GM10248 (cell line): ENCODE measurements at places on chromosomes 12 and 14.
A peak's percentile ranks its signal among the peaks of the same experiment; 100 is the strongest.

DNA sequence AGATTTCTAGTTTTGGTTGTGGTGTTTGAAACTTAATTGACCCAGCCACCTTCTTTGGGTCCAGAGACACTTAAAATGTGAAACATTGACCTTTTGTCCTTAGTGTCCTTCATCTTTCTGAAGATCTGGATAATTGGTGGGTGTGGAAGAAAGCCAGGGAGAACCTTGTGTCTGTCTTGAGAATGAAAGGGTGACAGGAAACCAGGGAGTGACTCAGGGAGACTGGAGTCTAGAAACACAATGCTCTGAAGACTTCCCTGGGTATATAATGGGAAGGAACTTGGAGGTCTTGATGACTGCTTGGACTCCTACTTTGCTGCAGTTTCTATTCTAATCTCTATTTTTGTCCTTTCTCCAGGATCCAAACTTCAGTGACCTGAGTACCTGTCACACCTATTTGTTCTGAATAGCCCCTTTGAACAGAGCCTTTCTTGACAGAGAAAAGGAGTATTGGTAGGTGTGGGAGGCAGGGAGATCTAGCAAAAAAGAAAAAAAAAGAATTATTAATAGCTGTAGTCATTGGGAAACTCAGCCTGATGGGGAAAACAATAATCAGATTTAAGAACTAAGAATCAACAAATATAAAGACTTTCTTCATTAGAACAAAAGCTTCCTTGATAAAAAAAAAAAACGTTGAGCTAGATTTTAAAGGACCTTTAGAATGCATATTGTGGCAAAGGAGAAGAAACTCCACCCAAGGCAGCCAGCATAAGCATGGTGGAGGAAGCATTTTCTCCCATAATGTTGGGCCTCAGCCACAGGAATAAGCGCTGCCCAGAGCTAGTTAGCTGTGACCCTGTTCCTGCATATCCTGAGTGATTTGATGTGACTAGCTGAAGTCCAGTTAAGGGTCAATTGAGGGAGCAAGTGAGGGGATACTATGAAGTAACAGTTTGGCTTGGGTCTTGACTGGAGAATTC lies 77.9 kb upstream of the HOXC13 start:
- DNase-seq = no peak

DNA sequence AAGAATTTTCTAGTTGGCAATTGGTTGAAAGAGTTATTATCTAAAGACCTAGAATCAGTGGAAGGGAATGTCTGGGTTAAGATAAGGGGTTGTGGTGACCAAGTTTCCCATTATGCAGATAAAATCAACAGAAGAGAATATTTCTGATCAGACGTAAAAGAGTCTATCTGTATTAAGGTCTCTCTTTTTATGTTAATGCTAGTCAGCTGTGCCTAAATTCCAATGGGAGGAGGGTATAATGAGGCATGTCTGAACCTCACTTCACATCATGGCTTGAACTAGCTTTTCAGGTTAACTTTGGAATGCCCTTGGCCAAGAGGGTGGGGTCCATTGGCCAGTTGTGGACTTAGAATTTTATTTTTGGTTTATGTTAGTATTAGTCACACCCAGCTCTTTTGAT lies 34.3 kb upstream of the CHST11 start:
- no peak for DNase-seq

DNA sequence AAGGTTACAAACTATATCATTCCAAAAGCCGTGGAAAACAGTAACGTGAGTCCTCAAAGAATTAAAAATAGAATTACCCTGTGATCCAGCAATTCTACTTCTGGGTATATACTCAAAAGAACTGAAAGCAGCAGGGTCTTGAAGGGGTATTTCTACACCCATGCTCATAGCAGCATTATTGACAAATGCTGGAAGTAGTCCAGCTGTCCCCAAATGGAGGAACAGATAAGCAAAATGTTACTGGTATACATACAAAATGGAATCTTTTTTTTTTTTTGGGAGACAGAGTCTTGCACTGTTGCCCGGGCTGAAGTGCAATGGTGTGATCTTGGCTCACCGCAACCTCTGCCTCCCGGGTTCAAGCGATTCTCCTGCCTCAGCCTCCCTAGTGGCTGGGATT lies 32.9 kb downstream of the ADIPOR2 start:
- DNase-seq = no peak

DNA sequence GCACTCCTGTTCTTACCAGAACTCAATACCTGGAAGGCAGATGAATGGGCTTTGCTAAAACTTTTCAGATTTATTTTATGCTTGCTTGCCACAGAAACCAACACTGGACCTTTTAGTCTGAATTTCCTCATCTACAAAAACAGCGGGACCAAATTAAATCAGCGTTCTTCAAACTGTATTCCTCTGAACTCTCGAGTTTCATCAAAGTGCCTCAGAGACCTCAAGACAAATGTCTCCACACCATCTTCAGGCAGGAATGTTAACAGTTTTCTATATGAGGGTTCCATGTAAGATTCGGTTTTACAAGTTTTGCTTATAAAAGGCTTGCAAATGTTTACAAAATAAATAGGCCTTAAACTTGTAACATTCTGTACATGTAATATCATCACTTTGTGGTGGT lies 74.6 kb downstream of the MED13L start:
- no peak for DNase-seq

GRCh38 chr14:50947446-50947845 lies 3.2 kb upstream of the PYGL start:
- no peak for DNase-seq

DNA sequence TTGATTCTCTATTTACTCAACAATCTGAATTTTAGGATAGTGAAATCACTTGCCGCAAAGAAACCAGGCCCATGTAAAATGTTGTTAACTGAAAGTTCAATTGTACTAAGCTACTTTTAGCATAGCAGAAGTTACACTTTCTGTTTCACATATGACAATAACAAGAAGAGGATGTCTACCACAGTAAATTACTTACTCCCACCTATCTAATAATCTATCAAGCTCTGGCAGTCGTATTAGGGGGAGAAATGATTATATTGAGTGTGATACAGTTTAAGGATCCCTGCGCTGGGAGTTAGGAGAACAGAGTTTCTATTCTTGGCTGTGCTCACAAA lies 66.5 kb upstream of the CAND1 start:
- peak; percentile 7 for DNase-seq

GRCh38 chr14:20970647-20970982 lies 15.3 kb downstream of the RNASE2 start:
- DNase-seq = no peak

GRCh38 chr12:8638951-8639350 lies 23.7 kb downstream of the MFAP5 start:
- DNase-seq = no peak
